ENCODE measurements at places on chromosomes 3 and 15.

DNA sequence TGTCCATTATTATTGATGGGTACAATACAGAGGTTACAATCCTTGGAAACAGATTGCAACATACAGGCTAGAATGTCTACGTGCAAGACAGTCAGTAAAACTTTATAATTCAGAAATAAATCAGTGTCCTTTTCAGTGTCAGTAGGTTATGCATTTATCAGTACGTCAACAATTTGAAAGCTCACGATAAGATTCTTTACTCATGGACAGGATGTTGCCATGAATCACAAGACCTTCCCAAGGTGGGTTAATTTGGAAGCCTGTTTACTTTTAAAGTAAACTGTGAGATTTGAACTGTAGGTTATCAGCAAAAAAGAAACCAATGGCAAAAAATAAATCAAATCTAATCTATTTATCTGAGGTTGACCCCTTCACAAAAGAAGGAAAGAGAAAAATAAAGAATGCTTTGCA is 243.9 kb upstream of the AGTR1 start:
- no peak for DNase-seq

DNA sequence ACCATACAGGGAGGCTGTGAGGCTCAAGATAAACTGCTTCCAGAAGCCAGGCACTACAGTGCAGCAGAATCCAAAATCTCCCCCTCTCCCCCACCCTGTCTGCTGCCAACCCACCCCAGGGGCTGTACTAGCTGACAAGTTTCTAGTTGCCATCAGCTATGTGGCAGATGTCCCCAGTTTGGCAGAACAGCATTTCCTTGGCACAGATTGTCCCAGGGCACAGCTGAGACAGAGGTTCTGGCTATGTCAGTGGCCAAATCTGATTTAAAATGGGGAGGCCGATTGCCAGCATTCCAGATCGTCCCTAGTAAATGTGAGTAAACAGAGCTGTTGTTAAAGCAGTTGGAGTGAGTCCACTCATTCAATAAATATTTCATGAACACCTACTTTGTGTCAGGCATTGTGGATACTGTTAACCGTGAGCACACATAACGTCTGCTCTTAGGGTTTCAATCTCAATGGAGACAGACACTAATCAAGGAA is 28.0 kb upstream of the CCDC174 start:
- no peak for DNase-seq

GRCh38 chr3:60759439-60759838 is 491.8 kb downstream of the FHIT start:
- no peak for DNase-seq

GRCh38 chr3:8882642-8883041 is 80.6 kb downstream of the RAD18 start:
- DNase-seq = no peak

- no peak for DNase-seq
These were observed 43.9 kb upstream of the SMAD3 start for GRCh38 chr15:67021455-67021854.

GRCh38 chr3:197295871-197296270 is 2.5 kb downstream of the DLG1 start:
- no peak for DNase-seq

DNA sequence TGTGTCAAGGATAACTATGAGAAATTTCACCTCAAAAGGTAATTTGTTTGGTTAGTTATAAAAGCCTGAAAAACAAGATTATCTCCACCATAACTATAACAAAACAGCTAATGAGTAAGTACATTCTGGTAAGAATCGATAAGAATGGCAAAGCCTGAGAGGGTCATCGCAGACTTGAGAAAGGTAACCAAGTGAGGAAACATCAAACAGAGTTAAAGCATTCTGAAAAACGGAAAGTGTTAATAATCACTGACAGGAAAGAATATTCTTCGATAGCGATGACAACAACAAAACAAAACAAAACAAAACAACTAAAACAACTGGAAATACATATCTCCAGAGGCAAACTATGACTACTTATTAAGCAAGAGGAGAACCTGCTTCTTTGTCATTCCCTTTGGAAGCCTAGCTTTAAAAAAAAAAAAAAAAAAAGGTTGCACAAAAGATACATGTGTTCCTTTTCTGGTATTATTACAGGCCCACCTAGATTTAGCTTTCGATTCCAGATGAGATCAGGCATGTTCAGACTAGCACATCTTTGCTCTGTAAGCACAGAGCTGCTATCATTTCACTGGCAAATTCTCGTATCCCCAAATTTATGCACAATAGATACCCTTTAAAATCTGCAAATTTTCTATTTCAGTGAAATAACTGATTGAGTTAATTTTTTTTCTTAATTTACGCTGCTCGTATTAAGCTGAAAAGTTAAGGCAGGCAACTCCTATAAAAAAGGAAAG is 155.6 kb downstream of the TIGIT start:
- peak; percentile 9 for DNase-seq

DNA sequence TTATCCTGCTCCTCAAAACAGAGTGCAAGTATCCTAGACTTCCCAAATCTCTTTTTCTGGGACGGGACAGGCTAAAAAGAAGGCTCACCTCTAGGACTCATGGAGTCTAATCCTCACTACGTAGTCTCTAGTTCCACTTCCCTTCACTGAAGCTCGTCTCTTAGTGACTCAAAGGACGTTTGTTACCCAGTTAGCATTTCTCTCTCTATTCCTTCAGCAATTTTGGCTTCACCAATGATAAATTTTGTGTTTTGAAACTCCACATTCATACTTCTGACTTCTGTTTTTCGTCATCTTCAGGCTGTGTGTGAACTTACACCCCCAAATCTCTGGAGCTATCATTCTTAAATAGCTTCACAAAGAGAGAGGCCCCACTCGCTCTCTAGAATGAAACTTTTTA is 627.1 kb downstream of the NAALADL2 start:
- DNase-seq = peak; percentile 30

- DNase-seq = no peak
These were observed 202.8 kb downstream of the PLCL2 start for GRCh38 chr3:17087509-17087908.

- no peak for DNase-seq
These were observed 97.2 kb upstream of the TSPAN3 start for GRCh38 chr15:77168141-77168540.

DNA sequence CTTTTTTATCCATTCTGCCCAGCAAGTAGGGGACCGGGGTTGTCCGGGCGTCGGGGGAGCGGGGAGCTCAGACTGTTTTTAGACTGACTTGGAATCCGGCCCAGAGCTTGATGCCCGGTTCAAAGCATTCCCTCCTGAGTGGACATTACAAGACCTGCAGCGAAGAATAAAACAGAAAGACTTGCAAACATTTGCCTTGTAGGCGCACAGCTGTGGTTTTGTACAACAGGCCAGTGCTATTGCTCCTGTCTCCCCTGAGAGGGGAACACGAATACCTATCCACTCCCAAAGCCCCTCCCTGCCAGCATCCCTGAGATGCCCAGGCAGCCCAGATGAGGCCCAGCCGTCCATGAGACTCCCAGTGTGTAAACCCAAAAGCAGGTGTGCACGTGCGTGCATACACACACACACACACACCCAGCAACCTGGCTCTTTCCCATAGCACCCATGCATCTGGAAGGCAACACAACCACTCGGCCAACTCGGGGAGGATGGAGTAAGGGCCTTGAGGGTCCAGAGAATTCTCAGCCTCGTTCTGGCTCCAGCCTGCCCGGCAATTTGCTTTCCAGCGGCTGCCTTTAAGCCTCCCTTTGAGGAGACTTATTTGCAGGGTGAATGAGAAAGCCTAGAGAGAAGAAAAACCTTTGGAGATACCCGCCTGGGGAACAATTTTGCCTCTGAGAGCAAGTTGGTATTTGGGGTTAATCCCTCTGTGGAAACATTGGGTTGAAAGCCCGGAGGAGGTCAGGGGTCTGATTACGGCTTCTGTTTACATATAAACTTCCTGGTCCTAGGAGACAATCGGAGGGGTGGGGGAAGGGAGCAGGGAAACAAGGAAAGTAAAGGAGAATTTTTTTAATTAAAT is 161.0 kb upstream of the HES1 start:
- DNase-seq = peak; percentile 44

- no peak for DNase-seq
These were observed 360.1 kb upstream of the THRB start for GRCh38 chr3:24854748-24855147.

DNA sequence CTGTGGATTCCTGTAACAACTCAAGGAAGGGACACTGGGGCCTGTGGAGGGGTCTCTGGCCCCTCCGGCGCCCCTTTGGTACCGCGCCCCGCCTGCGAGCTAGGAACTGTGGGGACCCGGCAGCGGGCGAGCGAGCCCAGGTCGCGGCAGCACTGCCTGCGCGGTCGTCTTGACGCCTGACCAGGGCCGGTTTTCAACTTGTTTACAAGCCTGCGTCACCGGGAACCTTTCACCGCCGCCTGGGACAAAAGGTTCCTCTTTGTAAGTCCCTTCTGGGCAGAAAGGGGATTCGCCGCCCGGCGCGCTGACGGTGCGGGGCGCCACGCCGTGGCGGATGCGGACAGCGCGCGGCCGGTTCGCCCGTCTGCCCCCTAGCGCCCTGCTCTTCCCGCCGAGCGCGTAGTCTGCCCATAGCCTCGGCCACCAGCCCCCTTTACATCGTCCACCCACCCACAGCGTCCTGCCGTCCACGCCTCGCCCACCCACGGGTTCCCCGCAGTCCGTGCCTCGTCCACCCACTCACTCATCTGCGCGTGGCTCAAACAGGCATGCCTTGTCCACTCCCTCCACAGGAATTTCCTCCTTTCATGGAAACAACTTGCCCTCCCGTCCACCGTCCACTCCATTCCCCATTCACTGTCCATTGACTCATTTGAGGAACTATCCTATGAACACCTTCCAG is 5.5 kb upstream of the CFAP100 start:
- peak; percentile 78 for DNase-seq

DNA sequence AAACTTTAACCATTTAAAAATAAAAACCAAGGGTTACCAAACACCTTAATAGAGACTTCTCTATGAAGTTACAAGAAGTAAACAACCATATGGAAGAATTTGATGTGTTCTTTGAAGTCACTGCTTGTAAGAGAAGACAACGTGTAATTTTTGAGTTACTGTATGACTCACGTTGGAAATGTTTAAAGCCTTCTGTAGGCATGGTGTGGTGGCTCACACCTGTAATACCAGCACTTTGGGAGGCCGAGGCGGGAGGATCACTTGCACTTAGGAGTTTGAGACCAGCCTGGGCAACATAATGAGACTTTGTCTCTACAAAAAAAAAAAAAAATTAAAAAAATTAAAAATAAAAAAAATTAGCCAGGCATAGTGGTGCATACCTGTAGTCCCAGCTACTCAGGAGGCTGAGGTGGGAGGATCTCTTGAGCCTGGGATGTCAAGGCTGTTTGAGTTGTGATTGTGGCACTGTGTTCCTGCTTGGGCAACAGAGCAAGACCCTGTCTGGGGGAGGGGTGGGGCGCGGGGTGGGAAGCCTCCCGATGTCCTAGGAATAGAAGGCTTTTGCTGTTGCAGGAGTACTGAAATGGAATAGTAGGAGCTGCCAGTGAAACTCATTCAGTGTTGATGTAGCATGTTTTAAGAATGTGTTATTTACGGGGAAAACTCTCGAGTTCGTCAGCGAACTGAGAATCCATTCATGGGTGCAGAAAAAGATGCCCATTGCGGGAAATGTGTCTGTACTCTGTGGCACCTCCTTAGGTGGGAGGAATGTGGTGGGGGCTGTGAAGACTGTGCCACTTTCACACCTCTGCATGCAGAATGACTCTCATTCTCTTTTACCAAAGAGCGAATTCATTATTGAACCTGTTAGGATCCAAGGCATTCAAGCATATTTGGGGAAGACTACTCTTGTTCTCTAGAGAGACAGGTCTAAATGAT is 134.2 kb downstream of the FNDC3B start:
- DNase-seq = no peak

DNA sequence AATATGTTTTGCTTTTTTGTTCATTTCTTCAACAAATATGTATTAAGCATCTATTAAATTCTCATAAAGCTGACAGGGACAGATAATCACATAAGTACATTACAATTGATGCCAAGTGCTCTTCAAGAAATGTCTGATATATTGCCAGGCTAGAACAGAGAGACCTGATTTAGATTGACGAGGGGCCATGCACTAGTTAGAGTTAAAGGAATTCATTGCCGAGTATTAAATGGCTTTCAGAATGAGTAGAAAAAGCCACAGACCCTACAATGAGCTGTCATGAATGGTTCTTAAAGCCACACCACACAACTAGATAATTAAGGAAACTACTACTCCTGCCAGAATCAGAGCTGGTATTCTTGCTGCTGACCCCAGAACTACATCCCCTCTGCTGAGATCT is 250.2 kb upstream of the MME start:
- no peak for DNase-seq

- DNase-seq = no peak
These were observed 592.1 kb downstream of the SI start for GRCh38 chr3:164486150-164486549.

DNA sequence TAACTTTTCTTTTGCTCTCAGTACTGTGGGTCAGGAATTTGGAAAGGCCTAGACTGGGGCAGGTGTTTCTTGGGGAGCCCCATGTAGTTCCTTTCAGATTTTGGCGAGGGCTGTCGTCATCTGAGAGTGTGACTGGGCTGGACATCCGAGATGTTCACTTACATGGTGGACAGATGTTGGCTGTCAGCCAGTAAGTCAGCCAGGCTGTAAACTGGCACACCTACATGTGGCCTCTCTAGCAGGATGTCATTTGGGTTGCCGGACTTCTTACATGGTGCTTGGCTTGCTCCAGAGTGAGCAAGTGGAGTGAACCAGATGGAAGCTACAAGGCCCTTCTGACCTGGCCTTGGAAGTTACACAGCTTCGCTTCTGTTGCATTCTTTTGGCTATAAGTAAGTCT is 20.7 kb downstream of the TATDN2 start:
- DNase-seq = no peak

GRCh38 chr3:4474683-4475490 is 7.8 kb upstream of the SUMF1 start:
- peak; percentile 28 for DNase-seq

DNA sequence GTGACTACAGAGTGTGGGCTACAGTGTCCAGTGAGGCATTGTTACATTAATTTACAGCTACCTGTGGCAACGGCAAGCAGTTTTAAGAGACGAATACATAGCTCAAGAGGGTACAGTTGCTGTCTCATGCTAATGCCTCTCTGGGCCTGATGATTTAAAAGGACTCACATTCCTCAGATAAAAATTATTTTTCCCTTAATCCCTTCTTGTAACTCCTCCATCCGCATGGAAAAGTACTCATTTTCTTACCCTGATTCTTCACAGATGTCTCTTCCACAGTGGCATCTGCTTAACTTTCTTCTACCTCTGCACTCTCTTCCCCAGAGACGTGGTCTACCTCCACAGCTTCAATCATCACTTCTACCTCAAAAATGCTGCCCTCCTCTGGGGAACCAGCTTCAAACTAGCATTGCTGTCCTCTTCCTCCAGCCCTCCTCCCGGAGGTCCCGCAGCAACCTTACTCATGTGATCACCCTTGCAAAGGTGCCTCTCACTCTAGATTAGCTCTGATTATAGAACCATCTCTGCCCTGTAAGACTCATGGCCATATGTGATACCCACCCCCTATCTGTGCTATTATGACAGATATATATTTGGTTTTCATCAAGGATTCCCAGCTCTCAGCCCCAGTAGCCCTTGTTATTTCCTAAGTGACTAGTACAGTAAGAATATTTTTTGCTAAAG is 21.4 kb upstream of the ABHD17C start:
- DNase-seq = peak; percentile 46

Data from umbilical cord (tissue), 2 donors.